H4 (cell line): ENCODE measurements at places on chromosomes 3 and 15. TPM values are rescaled to one million over a fixed set of nuclear protein-coding genes. Genes with fewer than 3 reads are reported as not detected.

Gene PLA2G4E
- total RNA-seq = not detected in 2 replicates

Gene SLC28A1
- total RNA-seq = 0.08 TPM in 1 of 2 replicates, not detected in the other

Gene PARP9
- total RNA-seq = 57.9 and 67.5 TPM in 2 replicates

Gene XIRP1
- not detected in 2 replicates for total RNA-seq

Gene IL17RE
- not detected in 2 replicates for total RNA-seq

Gene GXYLT2
- 14.2 and 16.9 TPM in 2 replicates for total RNA-seq
